ENCODE measurements at places on chromosomes 6 and 20.

- no peak overlapping the region for H3K27ac ChIP-seq
- no peak overlapping the region for H3K4me3 ChIP-seq
- no peaks in the 10 kb centered on the region for H3K4me1 ChIP-seq
- DNase-seq, result no peak
- H3K27me3 ChIP-seq, result peaks cover 6% of the 10 kb centered on the region
These were observed 158.2 kb upstream of the MCHR2 start for GRCh38 chr6:100152201-100152600.

- H3K27me3 ChIP-seq, result peaks cover 5% of the 10 kb centered on the region
- no peaks in the 10 kb centered on the region for H3K36me3 ChIP-seq
- no peaks in the 10 kb centered on the region for H3K4me1 ChIP-seq
- DNase-seq, result no peak
- H3K4me3 ChIP-seq, result no peak overlapping the region
- H3K27ac ChIP-seq, result no peak overlapping the region
These were observed 32.0 kb downstream of the KIF6 start for GRCh38 chr6:39693206-39693605.

DNA sequence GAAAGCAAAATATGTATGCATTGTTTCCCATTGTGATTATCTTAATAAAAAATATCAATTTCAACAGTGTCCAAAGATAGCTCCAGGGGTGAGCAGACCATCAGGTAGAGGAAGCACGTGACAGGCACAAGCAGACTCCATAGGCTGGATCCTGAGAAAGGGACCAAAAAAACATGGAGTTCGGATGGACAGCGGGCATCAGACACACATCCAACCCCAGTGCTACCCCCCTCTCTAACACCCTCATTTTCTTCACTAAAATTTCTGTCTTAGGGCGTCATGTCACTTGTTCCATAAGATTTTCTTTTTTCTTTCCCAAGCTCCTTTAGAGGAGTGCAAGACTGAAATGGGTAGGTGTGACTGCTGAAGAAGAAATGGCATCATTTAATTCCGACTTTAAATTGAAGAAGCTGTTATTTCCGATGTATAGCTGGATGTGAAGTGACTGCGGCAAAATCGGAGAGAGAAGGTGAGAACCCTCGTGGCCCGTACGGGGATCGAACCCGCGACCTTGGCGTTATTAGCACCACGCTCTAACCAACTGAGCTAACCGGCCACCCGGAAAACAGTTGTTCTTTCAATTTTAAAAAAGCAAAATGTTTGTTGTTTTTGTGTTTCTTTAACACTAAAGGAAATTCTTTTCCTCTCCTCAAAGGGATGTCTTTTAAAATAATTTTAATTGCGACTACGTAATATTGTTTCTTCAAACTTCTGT lies 10.3 kb upstream of the PRSS16 start:
- H3K27me3 ChIP-seq, result peaks cover 66% of the 10 kb centered on the region
- H3K4me3 ChIP-seq, result peak overlapping the region; percentile 74
- H3K4me1 ChIP-seq, result peaks cover 18% of the 10 kb centered on the region
- H3K36me3 ChIP-seq, result peaks cover 2% of the 10 kb centered on the region

DNA sequence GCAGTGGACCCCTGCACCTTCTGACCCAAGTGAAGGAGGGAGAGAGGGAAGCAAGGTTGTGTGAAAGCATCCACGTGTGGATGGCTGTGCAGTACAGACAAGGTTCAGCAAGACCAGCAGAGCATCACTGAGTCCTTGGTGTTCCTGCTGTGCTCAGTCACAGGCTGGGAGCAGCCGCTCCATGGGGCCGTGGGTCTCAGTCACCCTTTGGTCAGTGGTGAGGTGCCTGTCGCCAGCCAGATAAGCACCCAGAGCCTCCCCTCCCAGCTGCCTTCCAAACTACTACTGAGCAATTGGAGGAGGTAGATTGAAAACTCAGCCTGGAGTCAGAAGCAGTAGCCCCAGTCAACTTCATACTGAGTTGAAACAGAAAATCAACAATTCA lies 218.9 kb downstream of the SLC24A3 start:
- no peaks in the 10 kb centered on the region for H3K36me3 ChIP-seq
- H3K4me3 ChIP-seq, result no peak overlapping the region
- no peaks in the 10 kb centered on the region for H3K4me1 ChIP-seq
- H3K27ac ChIP-seq, result no peak overlapping the region

- H3K27me3 ChIP-seq, result no peaks in the 10 kb centered on the region
- H3K4me1 ChIP-seq, result no peaks in the 10 kb centered on the region
- DNase-seq, result no peak
- no peaks in the 10 kb centered on the region for H3K36me3 ChIP-seq
These were observed 154.1 kb upstream of the BMP2 start for GRCh38 chr20:6613280-6613861.

DNA sequence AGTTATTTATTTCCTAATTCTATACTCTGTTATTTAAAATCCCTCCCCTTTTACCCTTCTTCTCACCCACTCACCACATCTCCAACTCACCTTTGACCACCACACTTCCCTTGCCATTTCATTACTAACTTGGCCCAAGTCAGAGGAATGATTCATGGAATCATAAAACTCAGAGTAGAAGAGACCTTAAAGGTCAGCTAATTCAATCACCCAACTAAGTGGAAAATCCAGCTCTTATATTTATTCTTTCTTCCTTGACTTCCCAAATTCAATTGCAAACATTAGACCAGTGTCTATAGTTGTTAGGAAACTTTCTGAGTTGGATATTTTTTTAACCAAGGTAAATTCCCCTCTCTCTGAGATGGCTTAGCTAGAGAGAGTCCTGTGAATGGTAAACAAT lies 26.5 kb upstream of the HEY2 start:
- H3K4me3 ChIP-seq, result no peak overlapping the region
- no peak overlapping the region for H3K27ac ChIP-seq
- H3K4me1 ChIP-seq, result no peaks in the 10 kb centered on the region

DNA sequence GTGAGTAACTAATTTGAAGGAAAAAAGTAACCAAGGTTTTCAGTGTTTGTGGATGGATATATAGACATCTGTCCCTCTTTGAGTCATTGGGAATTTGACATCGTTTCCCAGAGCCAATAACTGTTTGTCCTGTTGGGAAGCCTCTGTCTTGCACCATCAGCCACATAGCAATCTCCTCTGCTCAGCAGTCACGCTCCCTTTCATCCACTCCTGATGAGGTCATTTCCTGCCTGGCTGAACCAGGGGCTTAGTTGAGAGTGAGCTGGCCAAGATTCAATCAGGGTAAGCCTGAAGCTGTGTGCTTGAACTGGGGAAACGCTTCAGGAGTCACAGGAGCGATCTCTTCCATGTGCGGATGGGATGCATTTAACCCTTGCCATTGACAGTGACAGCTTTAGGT lies 121.5 kb upstream of the FOXQ1 start:
- no peak for DNase-seq
- H3K4me3 ChIP-seq, result no peak overlapping the region
- H3K4me1 ChIP-seq, result no peaks in the 10 kb centered on the region
- H3K36me3 ChIP-seq, result no peaks in the 10 kb centered on the region

- no peak for DNase-seq
- no peaks in the 10 kb centered on the region for H3K36me3 ChIP-seq
- H3K4me1 ChIP-seq, result no peaks in the 10 kb centered on the region
- no peak overlapping the region for H3K27ac ChIP-seq
- H3K27me3 ChIP-seq, result no peaks in the 10 kb centered on the region
These were observed 80.6 kb upstream of the NXT1 start for GRCh38 chr20:23269954-23270353.

DNA sequence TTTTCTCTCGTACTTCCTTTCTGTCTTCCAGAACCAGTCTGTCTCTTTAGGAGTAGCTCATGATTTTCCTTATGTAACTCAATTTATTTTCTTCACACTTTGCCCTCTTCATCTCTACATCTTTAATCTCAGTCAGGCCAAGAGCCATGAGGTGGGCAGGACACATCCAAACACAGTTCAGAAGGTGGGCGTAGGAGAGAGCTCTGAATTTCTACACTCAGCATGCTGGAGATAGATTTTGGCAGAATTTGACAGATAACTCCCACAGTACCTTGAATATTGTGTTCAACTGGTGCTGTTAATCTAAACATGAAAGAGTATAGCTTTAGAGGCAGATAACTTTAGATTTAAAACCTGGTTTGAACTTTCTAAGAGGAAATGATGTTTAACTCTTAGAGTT lies 23.8 kb upstream of the ZBTB24 start:
- peaks cover 3% of the 10 kb centered on the region for H3K36me3 ChIP-seq
- peaks cover 15% of the 10 kb centered on the region for H3K4me1 ChIP-seq
- DNase-seq, result no peak
- no peaks in the 10 kb centered on the region for H3K27me3 ChIP-seq
- H3K4me3 ChIP-seq, result no peak overlapping the region

DNA sequence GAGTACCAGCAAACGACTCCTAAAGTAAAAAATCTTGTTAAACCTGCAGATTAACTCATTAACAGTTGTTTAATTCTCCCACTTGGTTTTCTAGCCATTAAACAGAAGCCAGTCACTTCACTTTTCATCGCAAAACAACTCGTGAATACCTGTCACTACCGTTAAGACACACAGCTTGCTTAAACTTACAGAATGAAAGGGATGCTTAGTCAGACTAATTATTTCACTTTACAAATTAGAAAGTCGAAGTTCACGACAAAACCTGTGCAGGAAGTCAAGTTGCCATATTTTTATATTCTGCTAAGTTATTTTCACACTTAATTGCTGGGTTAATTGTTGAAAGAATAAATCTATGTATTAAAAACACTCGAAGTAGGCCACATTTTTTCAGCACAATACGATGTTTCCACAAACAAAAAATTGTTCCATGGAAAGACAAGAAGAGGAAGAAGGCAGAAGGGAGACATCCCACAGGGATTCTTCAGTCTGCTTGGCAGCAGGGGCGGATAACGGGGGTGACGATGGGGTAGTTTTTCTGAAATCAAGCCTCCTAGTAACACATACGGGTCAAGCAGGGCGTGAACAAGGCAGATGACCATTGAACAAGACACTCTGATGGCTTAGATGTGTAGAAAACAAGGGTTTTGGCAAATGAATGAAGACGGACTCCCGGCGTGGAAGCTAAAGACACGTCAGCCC lies 933 bp downstream of the SSR1 start:
- peaks cover 43% of the 10 kb centered on the region for H3K4me1 ChIP-seq
- peak overlapping the region; percentile 93 for H3K27ac ChIP-seq
- DNase-seq, result peak; percentile 44
- H3K4me3 ChIP-seq, result peak overlapping the region; percentile 97

DNA sequence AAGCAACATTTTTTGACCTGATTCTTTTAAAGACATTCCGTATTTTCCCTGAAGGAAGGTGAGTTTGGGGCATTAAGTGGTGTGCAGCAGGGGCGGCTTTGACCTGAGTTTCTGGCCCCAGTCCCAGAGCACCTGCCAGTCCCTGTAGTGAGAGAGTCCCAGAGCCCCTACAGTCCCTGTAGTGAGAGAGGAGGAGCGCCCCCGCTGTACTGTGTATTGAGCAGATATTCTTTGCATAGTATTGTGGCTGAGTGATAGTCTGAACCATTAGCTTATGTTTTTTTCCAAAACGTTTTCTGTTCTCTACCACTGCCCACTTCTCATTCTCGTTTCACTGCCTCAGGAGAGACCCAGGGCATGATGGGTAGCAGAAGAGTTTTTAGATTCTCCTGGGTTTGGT lies 17.2 kb upstream of the SH3BGRL2 start:
- DNase-seq, result no peak
- no peak overlapping the region for H3K27ac ChIP-seq
- no peaks in the 10 kb centered on the region for H3K4me1 ChIP-seq
- no peaks in the 10 kb centered on the region for H3K27me3 ChIP-seq

DNA sequence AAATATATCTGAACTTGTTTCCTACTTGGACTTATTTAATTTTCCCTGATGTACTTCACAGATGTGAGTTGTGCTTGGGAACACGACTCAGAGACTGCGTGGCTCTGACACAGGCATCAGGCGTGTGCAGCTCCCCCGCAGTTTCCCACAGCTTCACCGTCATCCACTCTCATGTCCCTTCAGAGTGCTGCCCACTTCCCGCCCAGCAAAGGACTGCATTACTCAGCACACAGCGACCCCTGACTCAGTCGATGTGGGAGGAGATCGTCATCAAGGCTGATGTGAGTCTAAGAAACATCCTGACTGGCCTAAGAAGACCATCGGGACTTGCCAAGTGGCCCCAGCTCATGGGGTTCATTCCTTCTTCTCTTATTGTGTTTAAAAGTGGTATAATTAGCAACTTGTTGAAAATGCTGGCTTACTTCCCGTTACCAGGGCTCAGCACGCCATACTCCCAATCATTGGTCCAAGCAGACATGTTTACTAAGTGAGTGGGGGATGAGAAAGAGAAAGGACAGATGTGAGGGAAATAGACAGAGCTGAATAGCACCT lies 539.4 kb upstream of the JARID2 start:
- H3K27me3 ChIP-seq, result no peaks in the 10 kb centered on the region
- peak overlapping the region; percentile 33 for H3K4me3 ChIP-seq
- H3K4me1 ChIP-seq, result peaks cover 33% of the 10 kb centered on the region
- peaks cover 14% of the 10 kb centered on the region for H3K36me3 ChIP-seq
- DNase-seq, result peak; percentile 90

GRCh38 chr6:127446356-127446755 lies 12.8 kb downstream of the KIAA0408 start:
- peaks cover 22% of the 10 kb centered on the region for H3K36me3 ChIP-seq
- H3K27ac ChIP-seq, result no peak overlapping the region
- H3K27me3 ChIP-seq, result peaks cover 2% of the 10 kb centered on the region
- peaks cover 2% of the 10 kb centered on the region for H3K4me1 ChIP-seq

DNA sequence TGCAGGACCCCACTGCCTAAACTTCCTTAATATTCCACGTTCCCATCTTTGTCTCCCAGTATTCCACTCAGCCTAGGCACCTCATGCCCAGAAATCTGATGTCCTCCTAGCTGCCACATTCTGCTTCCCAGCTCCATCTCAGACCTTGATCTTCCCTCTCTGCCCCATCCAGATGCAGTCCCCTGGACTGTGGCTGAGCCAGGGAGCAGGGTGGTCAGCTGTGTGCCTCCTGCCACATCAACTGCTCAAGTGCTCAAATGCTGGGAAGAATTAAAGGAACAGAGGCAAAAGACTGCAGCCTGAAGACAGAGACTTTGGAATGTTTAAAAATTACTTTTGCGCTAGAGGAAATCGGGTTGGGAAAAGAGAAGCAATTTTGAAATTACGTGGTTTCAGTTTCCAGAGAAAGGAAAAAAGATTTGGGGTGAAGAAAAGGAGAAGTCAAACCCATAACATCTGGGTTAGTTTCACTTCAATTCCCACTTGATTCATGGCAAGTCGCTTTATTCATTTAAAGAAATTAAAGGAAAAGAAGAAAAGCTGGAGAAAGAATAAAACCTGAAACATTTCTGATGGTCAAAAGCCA lies 704.8 kb downstream of the PTPRT start:
- H3K27ac ChIP-seq, result no peak overlapping the region
- no peak overlapping the region for H3K4me3 ChIP-seq
- H3K36me3 ChIP-seq, result no peaks in the 10 kb centered on the region

GRCh38 chr20:53944796-53945195 lies 125.6 kb downstream of the BCAS1 start:
- no peak overlapping the region for H3K27ac ChIP-seq
- no peaks in the 10 kb centered on the region for H3K27me3 ChIP-seq
- H3K36me3 ChIP-seq, result no peaks in the 10 kb centered on the region

DNA sequence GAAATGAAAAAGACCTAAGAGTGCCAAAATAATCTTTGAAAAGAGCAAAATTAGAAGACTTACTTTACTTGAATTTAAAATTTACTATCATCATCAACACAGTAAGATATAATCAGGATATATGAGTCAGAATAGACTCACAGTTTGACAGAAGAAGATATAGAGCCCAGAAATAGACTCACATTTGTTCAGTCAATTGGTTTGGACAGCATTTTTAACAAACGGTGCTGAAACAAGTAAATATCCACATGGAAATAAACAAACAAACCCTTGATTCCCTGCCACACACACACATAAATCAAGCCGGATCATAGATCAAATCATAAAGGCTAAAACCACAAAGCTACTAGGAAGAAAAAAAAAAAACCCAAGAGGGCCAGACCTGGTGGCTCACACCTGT lies 291.1 kb downstream of the ADGRG6 start:
- no peak overlapping the region for H3K27ac ChIP-seq
- no peaks in the 10 kb centered on the region for H3K36me3 ChIP-seq
- peaks cover 2% of the 10 kb centered on the region for H3K4me1 ChIP-seq
- no peaks in the 10 kb centered on the region for H3K27me3 ChIP-seq
- no peak for DNase-seq
